T-cell (primary cell): ENCODE measurements at places on chromosomes 2 and 18. TPM values are rescaled to one million over a fixed set of nuclear protein-coding genes. Genes with fewer than 3 reads are reported as not detected.

The NCKAP5 gene
- not detected for total RNA-seq

The DNAJC5G gene
- total RNA-seq: not detected

The GPBAR1 gene
- 2.7 TPM for total RNA-seq

The SPEG gene
- total RNA-seq: 16.2 TPM

The LIPG gene
- total RNA-seq: 0.76 TPM

The KATNAL2 gene
- total RNA-seq: not detected

The ALLC gene
- total RNA-seq: not detected

The RGPD3 gene
- total RNA-seq: 0.16 TPM

The MROH2A gene
- total RNA-seq: not detected

The CROCC2 gene
- total RNA-seq: not detected

The CTAGE1 gene
- total RNA-seq: not detected

The DCC gene
- total RNA-seq: not detected

The GREB1 gene
- total RNA-seq: 0.55 TPM
